ENCODE measurements at places on chromosomes 16 and 17.

DNA sequence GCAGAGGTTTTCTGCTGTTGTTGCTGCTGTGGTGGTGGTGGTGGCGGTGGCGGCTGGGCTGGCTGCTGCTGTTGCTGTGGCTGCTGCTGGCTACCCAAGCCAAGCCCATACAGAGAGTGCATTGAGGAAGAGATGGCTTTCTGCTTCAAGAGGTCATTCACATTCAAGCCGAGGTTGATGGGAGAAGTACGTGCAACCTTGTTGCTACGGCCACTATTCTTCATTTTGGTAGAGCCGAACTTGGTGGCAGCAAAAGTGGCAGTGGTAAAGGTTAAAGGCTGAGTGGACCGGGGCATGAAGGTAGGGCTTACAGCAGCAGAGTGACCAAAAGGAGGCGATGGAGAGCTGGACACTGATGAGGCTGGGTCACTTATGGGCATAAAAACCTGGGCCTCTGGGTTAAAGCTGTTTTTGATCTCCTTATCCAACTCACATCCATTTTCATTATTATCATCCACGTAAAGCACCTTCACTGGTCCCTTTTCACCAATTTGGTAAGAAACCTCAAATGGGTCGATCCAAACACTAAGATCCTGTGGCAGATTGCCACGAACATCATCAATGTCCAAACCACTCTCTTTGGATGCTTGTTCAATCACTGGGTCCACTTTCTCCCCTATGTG, 2.8 kb downstream of the TOB1 start:
- DNase-seq, result no peak

DNA sequence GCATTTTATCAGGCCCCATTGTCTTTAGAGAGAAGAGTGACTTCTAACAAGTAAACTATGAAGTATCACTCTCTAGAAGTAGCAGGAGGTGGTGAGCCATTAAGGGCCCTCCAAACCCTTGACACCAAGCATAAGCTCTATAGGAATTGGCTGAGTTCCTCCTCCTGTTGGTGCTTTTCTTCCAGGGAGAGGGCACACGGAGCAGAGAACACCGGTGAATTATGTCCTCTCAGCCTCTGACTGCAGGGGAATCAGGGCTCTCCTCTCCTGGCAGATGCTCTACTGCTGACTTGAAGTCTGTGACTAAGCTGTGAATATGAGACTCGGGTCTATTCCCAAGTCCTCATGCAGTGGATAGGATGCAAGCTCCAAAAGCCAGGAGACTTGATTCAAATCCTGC, 32.3 kb downstream of the CHD9 start:
- DNase-seq, result peak; percentile 36

GRCh38 chr16:88455610-88456355, 2.7 kb downstream of the ZFPM1 start:
- DNase-seq, result peak; percentile 65

GRCh38 chr16:24728891-24729242, 584 bp upstream of the TNRC6A start:
- DNase-seq, result no peak

GRCh38 chr16:7964744-7965143, 625.6 kb downstream of the TMEM114 start:
- no peak for DNase-seq

DNA sequence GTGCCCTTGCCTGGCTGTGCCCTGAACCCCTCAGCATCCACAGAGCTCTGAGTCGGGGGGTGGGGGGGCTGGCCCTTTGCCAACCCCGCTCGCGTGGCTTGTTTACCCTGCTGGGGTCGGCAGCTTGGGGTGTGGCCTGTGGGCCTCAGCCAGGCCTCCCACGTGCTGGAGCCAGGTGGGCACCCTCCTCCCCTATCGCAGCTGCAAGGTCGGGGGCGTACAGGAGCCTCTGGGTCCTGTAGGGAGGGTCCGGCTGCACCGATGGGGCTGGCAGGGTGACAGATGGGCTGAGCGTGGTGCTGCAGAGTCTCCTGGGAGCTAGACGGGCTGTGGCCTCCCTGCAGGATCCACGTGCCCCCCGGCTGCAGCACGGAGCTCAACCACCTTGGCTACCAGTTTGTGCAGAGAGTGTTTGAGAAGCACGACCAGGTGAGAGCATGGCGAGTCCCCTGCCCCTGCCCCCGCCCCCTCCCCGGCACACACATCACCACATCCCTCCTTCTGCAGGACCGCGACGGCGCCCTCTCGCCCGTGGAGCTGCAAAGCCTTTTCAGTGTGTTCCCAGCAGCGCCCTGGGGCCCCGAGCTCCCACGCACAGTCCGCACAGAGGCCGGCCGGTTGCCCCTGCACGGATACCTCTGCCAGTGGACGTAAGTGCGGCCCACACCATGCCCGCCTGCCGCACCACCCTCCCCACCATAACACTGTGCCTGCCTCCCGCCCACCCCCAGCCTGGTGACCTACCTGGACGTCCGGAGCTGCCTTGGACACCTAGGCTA, 3.6 kb downstream of the RHOT2 start:
- DNase-seq, result peak; percentile 83

- no peak for DNase-seq
Measured at GRCh38 chr16:78775161-78775561, 675.7 kb downstream of the WWOX start.

GRCh38 chr16:64133366-64133765, 988.5 kb downstream of the CDH11 start:
- DNase-seq, result no peak

DNA sequence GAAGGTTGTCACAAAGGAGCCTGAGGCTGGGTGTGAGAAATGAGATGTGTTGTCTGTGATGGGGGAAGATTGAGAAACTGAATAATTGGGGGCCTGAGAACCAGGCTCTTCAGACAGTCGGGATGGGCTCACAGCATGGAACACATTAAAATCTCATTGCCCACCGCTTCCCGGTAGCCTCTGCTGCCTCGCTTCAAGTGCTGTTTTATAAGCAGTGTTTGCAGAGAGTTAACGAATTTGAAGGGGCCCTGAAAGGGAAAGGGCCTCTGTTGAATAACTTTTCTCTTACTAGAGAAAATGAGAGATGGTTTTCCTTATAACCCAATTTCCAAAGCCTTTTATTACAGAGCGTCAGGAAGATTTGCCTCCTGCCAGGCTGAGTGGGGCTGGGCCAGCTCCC, 258.8 kb upstream of the ASIC2 start:
- DNase-seq, result no peak

GRCh38 chr16:81626181-81626674, 152.9 kb upstream of the PLCG2 start:
- DNase-seq, result no peak

DNA sequence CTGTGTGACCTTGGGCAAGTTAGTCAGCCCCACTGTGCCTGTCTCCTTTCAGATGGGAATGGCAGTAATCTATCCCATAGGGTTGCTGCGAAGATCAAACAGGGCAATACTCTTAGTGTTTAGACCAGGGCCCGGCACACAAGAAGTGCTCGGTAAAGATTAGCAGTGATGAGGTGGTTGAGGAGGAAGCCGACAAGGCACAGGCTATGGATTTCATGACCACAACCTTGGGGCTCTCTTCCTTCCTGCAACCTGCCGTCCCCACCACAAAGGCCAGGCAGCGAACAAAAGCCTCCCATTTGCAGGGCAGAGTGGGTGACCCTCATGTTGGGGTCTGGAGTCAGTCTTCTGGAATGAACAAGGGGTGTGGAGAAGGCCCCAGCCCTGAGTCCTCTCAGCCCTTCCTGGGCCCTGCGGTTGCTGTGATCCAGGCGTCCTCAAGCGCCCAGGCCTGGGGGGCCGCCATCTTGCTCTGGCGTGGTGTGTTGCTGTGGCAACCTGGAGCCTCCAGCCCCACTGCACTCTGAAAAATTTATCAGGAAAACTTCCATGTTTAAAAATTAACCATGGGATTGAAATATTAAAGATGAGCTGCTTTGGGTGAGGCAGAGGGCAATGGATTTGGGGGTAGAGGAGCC, 9.8 kb downstream of the ADAM11 start:
- no peak for DNase-seq

GRCh38 chr17:15475631-15476354, 8.4 kb upstream of the CDRT4 start:
- no peak for DNase-seq

DNA sequence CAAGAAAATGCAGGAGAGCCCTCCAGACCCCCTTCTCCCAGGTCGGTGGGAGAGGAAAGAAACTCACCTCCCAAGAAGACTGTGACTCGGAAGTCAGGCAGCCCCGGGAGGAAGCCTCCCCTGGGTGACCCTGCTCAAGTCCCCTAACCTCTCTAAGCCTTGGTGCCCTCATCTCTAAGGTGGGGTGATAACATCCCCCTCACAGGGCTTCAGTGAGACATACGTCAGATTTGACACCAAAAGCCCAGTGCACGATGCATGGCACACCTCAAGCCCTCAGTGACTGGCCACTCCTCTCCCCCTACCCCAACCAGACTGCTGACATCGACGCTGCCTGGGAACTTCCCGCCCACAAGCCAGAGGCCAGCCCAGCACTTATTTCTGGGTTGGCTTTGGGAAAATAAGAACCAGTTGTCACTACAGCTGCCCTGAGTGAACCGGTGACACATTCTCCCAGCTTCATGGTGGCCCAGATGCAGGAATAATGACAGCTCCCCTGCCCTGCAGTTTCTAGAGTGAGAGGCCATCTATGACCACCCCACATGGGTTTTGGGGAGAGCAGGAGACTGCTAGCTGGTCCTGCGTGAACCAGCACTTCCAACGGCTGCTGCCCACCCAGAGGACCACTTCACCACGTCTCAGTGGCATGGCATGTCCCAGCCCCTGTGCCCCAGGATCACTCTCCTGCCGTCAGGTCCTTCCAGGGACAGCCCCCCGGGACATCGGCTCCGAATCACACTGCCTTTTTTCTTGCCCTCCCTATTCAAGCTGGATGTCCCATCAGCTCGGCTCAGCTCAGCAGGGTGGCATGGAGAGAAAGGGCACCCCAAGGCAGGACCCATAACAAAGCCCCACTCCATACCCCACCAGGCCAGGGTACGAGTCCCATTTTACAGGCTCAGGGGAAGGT, 9.5 kb downstream of the KNOP1 start:
- DNase-seq, result no peak
